ENCODE measurements at places on chromosomes 7 and 10. TPM values are rescaled to one million over a fixed set of nuclear protein-coding genes. Genes with fewer than 3 reads are reported as not detected.

Gene RPEL1
- total RNA-seq = 0.37 TPM

Gene CHPF2
- total RNA-seq = 55.1 TPM

Gene ALKBH4
- total RNA-seq = 11.1 TPM

Gene VENTX
- not detected for total RNA-seq

Gene DYNC1I1
- 0.73 TPM for total RNA-seq

Gene PTN
- 0.20 TPM for total RNA-seq

Gene SLC26A3
- total RNA-seq = not detected

Gene ENTPD1
- not detected for total RNA-seq

Gene PDE1C
- 0.73 TPM for total RNA-seq

Gene CDK6
- total RNA-seq = 28.3 TPM

Gene GJD4
- total RNA-seq = not detected

Gene KIAA1549
- total RNA-seq = 1.2 TPM

Gene SEMA3E
- 1.5 TPM for total RNA-seq

Gene CPXM2
- under 0.01 TPM for total RNA-seq

Gene ZNF479
- total RNA-seq = not detected

Gene PCBD1
- total RNA-seq = 31.9 TPM

Gene URGCP
- 26.4 TPM for total RNA-seq

Gene PRKCQ
- total RNA-seq = not detected

Gene TRIM50
- not detected for total RNA-seq

Gene CALD1
- 158 TPM for total RNA-seq

Gene DMBT1
- total RNA-seq = under 0.01 TPM

Gene NHLRC2
- 9.9 TPM for total RNA-seq

Gene PHYHIPL
- not detected for total RNA-seq

Gene MOGAT3
- total RNA-seq = not detected

Gene EPHA1
- not detected for total RNA-seq

Gene UTF1
- not detected for total RNA-seq

Gene WDR11
- total RNA-seq = 55.9 TPM

Gene IL6
- total RNA-seq = 1.1 TPM

Gene MRC1
- total RNA-seq = not detected

Gene MAGI2
- 10.8 TPM for total RNA-seq

Gene TMEM213
- not detected for total RNA-seq

Gene CXCL12
- total RNA-seq = 0.20 TPM

Gene TLX1
- not detected for total RNA-seq

Gene CREM
- total RNA-seq = 15.4 TPM

Gene DKK1
- 92.1 TPM for total RNA-seq

Gene C10orf53
- not detected for total RNA-seq

Gene CALML3
- total RNA-seq = not detected

Gene C10orf62
- not detected for total RNA-seq

Gene ACHE
- total RNA-seq = not detected

Gene CDK14
- total RNA-seq = 30.5 TPM

Gene ATG9B
- 0.20 TPM for total RNA-seq

Gene TEX36
- total RNA-seq = not detected

Gene KIAA1217
- total RNA-seq = 7.3 TPM

All from subcutaneous preadipocyte (primary cell).